ENCODE measurements at places on chromosomes 16 and 17.

DNA sequence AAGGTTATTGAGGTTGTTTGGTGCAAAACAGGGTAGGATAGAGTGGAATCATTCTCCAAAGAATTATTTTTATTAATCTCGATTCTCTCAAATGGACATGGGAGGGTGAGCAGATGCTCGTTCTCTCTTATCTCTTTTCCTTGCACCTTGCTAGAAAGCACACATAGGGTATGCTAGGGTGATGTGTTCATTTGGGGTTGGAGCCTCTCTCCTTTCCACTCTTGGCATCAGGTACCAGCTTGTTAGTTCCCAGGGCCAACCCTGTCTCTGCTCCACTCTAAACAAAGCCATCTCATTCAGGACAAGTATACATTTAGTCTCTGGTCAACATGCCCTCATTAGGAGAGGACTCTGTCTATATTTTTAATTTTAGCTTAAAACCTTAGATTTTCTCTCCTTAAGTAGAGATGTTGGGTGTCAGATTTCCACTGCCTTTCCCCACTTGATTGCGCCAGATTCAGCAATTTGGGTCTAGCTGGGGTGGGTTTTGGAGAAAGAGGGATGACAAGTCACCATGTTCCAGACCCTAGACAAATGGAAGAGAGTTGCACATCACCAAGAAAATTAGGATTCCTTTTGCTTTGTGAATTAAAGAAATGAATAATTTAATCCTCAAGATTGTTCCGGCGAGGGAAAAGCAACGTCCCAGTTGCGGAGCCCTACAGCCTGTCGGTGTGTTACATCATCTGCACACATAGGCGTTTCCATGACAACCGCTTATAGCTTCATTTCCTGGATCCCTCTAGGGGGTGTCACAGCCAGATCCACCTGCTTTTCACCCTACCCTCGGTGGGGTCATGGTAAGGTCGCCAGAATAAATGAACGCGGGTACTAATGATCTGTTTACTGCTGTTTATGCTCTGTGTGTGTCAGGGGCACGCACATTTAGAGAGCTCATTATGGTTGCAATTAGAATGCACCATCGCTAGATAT, 41.6 kb downstream of the SNX11 start:
- no peak for DNase-seq

- no peak for DNase-seq
Observed at GRCh38 chr16:64211331-64211730, 910.5 kb downstream of the CDH11 start.

DNA sequence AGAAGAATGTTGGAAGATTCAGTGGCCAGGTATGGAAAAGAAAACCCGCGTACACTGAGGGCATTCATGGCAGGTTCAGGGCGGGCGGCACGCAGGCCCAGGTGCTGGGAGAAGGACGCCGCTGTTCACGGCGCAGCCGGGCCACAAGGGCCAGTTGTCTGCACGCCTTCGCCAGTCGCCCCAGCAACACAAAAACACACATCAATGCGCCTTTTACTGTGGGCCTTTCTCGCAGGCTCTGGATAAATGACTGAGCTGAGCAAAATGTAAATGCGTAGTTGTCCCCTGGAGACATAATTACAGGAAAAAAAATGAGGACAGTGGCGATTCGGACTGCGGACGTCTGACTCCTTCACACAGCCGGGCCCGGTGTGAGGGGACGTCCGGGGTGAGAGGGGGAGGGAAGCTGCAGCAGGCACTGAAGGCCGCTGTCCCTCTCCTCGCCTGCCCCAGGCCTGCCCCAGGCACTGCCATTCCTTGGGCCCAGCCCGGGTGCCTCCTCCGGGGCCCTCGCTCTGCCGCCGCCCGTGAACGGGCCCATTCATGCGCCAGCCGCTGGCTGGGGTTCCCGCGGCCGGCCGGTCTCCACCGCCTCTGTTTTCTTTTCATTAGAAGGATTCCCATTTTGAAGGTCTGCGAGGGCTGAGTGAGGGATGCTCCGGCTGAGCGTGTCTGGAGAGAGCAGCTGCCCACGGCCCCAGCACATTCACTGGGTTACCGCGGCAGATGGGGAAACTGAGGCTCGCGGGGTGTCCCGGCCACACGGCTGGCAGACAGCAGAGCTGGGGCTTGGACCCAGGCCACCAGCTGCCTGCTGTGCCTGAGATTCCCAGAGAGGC, 6.5 kb upstream of the ZNF469 start:
- no peak for DNase-seq

DNA sequence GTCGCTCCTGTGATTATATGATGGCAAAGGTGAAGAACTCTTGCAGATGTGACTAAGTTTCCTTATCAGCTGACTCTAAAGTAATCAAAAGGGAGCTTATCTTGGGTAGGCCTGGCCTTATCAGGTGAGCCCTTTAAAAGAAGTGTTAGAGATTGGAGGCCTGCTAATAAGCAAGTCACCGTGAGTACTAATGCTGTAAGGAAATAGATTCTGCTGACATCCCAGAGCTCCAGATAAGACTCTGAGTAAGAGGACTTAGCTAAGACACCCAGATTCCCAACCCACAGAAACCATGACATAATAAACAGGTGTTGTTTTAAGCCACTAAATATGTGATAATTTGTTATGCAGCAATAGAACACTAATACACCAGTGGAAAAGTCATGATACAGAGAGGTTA, 99.9 kb upstream of the FAM20A start:
- DNase-seq = no peak

- no peak for DNase-seq
Observed at GRCh38 chr17:33183487-33184026, 109.5 kb downstream of the ASIC2 start.

DNA sequence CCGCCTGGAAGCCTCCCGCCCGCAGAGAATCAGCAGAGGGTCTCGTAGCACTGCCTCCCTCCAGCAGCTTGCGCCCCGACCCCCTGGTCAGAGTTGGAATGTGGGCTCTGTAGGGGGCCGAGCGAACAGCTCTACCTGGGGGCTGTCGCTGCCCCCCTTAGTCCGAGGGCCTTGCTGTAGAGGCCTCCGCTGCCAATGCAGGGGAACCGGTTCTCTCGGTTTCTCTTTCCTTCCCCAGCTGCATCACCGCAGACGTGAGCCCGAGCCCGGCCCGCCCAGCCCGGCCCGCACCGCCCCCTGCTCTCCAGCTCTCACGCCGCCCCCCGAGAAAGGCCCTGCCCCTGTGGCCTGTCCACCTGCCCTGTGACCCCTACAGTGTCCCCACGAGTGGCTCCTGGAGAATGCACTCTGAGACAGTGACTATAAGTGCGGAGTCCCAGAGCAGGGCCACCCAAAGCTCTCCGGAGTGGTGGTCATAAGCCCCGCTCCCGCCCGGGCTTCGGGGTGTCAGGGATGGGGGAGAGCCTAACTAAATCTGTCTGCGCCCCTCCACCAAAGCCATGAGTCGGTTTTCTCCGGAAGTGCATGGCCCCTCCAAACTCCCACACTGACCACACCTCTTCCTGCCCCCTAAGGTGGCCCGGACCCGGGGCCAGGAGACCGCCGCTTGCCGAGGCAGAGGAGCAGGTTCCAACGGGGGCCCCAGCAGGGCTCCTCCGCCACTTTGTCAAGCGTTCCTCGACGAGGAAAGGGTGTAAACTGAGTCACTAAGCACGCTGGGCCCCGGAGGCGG, 1.7 kb downstream of the ARHGAP27 start:
- DNase-seq = peak; percentile 90

DNA sequence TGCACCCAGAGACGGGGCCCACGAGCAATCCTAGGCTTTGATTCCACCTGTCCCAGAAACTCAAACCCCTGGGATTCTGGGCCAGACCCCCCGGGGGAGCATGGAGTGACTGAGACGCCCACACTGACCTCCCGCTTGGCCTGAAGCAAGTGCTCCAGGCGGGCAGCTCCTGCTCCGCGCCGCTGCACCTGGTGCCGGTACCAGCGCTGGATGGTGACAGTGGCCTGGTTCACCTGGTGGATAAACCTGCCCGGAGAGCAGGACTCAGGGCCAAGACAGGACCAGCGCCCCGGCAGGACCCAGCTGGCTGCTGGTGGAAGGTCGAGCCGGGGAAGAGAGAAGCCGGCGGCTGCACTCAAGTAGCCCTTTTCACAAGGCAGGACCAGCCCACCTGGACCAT, 22.6 kb downstream of the CEP131 start:
- no peak for DNase-seq

DNA sequence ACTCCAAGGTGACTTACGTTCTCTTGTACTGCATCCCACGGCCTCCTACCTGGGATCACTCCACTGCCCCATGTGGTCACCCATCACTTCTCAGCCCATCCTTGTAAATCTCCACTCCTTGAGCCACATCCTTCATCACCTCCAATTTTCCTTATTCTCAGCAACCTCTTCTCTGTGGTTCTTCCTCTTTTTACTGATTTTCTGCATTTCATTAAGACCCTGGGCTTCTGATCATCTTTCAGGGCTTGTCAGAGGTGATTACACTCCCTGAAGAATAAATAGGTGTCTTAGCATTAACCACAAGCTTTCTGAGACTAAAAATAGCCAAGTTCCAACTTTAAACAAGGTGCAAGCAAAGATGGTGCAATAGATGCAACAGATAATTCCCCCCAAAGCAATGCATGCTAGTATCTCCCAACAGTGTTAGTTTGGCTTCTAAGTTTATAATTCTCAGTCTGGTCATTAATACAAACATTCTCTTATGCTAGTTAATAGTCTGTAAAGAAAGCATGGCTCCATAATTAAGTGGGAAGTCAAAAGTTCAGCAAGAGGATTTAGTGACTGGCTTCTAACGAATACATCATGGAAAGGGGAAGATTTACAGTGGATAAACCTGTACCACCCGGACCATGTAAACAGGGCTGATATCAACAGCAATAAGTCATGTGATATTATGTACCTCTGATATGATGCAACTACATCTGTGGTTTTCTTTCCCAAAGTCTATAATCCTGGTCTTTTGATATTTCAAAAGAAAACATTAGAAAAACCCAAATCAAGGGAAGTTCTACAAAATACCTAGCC, 47.4 kb upstream of the FOXJ1 start:
- no peak for DNase-seq

DNA sequence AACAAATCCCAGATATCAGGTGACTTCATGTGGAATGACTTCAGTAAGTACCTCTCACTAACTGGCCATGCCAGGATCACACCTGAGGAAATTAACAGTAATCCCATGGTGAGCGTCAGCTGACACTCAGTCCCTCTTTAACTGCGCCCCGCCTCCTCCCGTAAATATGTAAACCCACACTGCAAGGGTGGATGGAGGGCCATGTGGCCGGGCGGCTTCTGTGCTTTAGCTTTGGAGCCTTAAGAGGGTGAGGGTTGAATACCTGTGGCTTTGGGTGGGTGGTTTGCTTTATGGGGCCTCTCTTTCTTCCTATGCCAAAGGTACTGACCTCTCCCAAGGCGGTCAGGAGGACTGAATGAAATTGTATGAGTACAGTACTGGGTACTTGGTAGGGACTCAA, 141.7 kb downstream of the MRM1 start:
- no peak for DNase-seq

DNA sequence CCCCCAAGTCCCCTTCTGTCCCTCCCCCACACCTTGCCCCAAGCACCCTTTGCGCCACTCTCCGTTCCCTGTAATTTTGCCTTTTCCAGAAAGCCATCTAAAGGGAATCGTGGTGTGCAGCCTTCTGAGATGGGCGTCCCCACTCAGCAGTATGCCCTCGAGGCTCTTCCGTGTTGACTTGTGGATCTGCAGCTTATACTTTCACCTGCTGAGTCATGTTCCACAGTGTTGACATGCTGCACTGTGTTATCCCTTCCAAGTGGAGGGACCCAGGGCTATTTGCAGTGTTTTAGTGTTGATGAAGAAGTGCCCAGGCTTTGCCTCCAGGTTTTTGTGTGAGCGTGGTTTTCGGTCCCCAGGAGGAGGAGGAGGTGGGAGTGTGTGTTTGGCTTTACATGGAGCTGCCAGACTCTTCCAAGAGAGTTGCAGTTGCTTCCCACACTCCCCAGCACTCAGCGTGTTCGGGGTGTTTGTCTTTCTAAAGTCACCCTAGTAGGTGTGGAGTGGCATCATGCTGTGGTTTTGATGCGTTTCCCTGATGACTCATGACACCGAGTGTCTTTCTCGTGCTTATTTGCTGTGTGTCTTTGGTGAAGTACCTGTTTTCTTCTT, 32.1 kb upstream of the JPT2 start:
- DNase-seq = no peak

GRCh38 chr17:78705071-78705470, 77.0 kb downstream of the CYTH1 start:
- no peak for DNase-seq

- no peak for DNase-seq
Observed at GRCh38 chr17:79292501-79292900, 217.9 kb downstream of the ENGASE start.

DNA sequence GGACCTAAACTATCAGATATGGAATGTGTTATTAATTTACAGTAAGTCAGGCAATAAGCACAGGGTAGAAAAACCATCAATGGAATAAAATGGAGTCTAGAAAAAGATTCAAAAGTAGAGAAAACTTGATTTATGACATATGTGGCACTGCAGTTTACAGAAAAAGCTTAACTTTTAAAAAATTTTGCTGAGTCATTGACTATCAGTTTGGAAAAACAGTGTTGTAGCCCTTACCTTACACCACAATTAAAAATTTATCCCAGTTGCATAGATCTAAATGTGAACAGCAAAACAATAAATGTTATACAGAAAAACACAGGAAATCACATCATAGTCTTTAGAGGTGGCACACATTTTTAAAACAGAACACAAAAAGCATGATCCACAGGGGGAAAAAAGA, 108.5 kb downstream of the USP22 start:
- no peak for DNase-seq

DNA sequence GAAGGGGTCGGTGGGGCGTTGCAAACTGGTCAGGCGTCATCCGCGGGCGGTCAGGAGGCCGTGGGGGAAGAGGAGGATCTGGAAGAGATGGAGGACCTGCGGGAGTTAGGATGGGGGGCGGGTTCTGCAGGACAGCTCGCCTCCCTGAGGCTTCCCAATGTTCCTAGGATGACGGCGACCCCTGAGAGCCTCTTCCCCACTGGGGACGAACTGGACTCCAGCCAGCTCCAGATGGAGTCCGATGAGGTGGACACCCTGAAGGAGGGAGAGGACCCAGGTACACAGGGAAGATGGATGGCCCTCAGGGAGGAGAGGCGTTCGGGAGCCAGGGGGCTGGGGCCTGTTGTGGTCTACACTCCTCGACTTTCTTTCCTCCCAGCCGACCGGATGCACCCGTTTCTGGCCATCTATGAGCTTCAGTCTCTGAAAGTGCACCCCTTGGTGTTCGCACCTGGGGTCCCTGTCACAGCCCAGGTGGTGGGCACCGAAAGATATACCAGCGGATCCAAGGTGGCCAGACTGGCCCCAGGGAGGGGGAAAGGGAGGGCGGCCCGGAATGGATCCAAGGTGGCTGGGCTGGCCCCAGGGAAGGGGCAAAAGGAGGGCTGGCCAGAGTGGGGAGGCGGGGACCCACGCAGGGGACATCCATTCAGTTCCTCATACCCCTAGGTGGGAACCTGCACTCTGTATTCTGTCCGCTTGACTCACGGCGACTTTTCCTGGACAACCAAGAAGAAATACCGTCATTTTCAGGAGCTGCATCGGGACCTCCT, 839 bp downstream of the PLD2 start:
- peak; percentile 52 for DNase-seq

DNA sequence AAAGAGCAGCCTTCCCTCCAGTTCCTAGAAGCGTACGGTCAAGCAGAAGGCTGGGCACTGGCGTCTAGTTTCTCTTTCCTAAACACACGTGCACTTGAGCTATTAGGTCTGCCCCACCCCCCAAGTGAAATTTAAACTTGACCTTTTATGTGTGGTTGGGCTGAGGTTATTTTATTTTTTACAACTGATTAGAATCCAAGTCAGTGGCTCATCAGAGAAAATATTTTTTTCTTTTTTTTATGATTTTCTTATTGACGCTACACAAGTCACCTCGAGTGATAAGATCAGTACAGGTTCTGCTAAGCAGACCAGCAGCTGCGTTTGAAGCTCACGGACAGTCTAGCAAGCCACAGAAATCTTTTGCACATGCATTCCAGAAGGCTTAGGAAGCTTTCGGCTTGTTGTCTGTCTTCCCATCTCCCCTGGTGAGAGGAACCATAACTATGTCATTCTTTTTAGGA, 95.1 kb downstream of the ZFHX3 start:
- DNase-seq = no peak

All from GM13976 (cell line).